ENCODE measurements at places on chromosomes 11 and 22.

GRCh38 chr22:30288419-30289140 lies 725 bp downstream of the CASTOR1 start:
- DNase-seq, result no peak

- DNase-seq, result no peak
Observed at GRCh38 chr22:47854680-47855079, 1092.2 kb downstream of the TBC1D22A start.

- no peak for DNase-seq
Observed at GRCh38 chr11:11167806-11168205, 185.2 kb downstream of the CSNK2A3 start.

GRCh38 chr22:31122532-31123291 lies at the start of gene INPP5J:
INPP5J (plus strand) TSS chr22:31122966; CDS start chr22:31123015, 49 bp downstream.
- no peak for DNase-seq

DNA sequence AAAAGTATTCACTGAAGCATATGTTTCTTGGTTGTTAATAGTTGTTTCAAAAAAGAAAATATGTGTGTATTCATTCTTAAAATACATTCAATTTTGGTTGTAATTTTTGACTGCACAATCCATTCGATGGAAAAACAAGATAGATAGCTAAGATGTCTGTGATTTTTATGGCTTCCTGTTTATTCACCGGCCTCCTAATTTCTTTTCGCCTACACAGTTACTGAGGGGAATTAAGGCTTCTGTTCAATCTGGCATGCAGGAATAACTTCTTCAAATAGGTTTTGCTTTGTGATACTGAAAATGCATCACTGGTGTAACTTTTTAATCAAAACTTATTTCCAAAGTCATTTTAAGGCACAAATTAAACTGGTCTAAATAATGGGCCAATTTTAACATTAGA lies 290.8 kb upstream of the ARHGAP42 start:
- no peak for DNase-seq

- no peak for DNase-seq
Observed at GRCh38 chr11:33303541-33303940, 46.4 kb downstream of the HIPK3 start.

DNA sequence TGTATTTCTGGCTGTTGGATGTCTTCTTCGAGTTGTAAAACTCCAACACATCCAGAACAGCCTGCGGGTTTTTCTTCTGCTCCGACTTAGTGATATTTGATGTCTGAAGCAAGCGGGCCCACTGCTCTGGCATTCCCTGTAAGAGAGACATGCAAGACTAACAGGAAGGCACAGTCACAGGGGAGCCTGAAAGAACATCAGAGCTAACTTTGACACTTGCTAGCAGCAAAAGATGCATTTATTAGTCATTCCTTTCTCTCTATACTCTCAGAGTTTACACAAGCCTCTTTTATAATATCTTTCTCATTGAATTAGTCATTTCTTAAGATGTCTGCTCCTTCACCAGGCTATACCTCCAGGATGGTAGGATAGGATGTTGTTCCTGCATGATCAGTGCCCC lies 77.8 kb upstream of the GDPD4 start:
- no peak for DNase-seq

- no peak for DNase-seq
Observed at GRCh38 chr22:37599153-37599552, 9.5 kb upstream of the GGA1 start.

- DNase-seq, result no peak
Observed at GRCh38 chr22:22711532-22711913, 67.1 kb downstream of the GGTLC2 start.

DNA sequence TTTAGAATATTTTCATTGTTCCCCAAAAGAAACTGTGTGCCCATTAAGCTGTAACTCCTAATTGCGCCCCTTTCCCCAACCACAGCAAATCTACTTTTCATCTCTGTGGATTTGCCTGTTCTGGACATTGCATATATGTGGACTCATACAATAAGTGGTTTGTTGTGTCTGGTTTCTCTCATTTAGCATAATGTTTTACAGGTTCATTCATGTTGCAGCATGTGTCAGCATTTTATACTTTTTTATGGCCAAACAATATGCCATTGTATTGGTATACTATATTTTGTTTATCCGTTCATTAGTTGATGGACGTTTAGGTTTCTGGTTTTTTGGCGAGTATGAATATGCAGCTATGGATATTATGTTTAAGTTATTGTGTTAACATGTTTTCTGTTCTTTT lies 23.8 kb downstream of the NUCB2 start:
- DNase-seq, result no peak

DNA sequence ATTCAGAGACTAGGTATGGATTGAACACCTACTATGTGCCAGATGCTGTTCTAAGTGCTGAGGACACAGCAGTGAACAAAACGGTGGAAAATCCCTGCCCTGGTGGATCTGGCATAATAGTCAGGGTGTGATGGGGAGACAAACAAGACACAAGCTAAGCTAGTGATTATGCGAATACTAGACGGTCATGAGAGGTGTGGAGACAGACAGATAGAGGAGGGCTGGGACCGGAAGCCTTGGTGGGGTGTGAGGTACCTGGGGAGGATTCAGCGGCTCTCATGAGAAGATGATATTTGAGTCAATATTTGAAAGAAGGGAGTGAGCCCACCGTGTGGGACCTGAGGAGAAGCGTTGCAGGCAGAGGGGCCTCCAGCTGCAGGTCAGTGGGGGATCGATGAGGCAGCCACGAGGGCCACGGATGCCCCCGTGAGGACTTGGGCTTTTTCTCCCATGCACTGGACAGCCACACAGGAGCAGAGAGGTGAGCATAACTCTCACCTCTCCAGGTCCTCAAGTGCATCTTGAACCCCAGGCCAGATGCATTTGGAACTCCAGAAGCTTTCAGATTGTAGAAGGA lies 4.7 kb downstream of the CD5 start:
- DNase-seq, result no peak

- no peak for DNase-seq
Observed at GRCh38 chr11:110571081-110571720, 141.0 kb downstream of the ARHGAP20 start.

- no peak for DNase-seq
Observed at GRCh38 chr22:43128116-43128515, 15.1 kb downstream of the MCAT start.

DNA sequence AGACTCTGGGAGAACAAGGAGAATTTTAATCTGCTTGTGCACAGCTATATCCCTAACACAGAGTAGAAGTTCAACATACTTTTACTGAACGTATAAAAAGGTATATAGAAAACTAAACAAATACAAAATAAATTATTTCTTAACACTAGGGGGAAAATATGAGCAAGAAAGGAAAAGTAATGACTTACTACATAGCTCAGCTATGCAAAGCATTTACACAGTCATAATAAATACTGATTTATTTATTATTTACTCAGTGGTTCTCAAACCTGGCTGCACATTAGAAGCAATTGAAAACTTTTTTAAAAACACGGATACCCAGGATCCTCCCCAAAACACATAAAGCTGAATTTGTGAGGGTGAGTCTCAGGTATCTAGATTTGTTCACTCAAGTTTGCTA lies 182.5 kb downstream of the TTC28 start:
- no peak for DNase-seq

GRCh38 chr11:86488553-86488952 lies 113.9 kb downstream of the CCDC81 start:
- no peak for DNase-seq

GRCh38 chr11:117999354-117999993 lies 13.3 kb downstream of the IL10RA start:
- DNase-seq, result no peak

DNA sequence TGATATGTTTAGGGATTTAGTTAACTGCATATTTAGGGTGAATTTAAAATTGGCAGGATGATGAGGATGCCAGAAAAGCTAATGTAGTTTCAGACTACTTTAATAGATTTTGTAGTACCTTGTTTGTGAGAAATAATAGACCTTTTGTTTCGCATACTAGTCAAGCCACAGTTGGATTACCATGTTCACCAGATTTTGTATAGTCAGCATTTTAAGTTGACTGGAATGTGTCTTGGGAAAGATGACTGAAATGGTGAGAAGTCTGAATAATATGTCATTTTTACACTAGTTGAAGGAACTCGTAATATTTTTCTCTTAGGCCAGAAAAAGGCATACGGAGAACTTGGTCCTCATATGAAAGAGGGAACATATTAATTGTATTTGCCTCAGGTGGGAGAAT lies 23.4 kb downstream of the ATM start:
- no peak for DNase-seq

- DNase-seq, result no peak
Observed at GRCh38 chr11:34219941-34220370, 114.5 kb downstream of the NAT10 start.

- no peak for DNase-seq
Observed at GRCh38 chr11:102886999-102887398, 12.2 kb upstream of the MMP12 start.

GRCh38 chr11:115873813-115874212 lies 369.6 kb upstream of the CADM1 start:
- no peak for DNase-seq

DNA sequence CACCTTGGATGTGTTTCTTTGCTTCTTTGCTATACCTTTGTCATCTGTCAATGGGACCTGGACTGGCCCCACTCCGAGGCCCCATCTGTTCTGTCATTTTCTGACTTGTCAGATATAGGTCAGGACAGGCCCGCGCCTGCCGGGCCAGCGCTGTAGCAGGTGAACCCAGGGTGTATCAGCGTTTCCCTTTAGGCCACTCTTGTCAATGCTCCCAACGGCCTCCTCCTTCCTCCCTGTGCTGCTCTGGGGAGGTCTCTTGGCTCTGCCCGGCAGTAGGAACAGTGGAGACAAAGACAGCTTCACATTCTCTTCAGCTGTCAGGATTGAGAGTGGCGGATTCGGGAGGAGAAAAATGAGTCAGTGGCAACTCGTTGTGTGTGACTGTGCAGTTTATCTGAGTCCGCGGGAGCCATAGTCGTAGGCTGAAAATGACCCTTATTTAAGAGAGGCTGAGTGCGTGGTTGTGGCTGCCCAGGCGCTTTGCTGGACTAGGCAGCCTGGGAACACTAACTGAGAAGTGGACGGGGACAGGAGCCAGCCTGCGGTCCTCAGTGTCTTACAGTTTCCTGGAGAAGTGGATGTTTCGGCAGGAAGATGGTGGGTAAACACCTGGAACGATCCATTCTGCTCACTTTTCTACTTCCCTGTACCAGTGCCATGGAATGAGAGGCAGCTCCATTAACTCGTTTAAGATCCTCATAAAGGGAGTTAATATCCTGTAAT lies 102.3 kb downstream of the PRR5L start:
- DNase-seq, result no peak

- DNase-seq, result no peak
Observed at GRCh38 chr22:36206255-36206654, 4.6 kb upstream of the APOL4 start.

DNA sequence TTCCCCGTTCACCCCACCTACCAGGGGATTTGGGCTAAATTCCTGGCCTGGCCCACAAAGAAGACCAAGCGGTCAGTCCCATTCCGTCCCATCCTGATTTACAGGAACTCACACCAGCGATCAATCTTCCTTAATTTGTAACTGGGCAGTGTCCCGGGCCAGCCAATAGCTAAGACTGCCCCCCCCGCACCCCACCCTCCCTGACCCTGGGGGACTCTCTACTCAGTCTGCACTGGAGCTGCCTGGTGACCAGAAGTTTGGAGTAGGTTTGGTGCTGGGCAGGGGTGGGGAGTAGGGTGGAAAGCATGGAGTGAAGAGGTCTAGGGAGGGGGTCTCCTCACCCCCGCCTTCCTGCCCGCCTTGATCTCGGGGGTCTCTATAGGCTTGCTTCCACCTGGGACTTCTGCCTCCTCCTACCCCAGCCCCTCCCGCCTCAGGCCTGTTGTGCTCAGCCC lies at the start of gene SERPING1:
Gene SERPING1 (plus strand): TSS at position 225 of the 455 bp plus-strand sequence. CDS start 586 bp downstream, outside the sequence.
- DNase-seq, result no peak

- peak; percentile 70 for DNase-seq
Observed at GRCh38 chr22:37457093-37457893, 28.9 kb downstream of the MFNG start.

GRCh38 chr11:82671451-82671850 lies 62.2 kb downstream of the FAM181B start:
- no peak for DNase-seq

DNA sequence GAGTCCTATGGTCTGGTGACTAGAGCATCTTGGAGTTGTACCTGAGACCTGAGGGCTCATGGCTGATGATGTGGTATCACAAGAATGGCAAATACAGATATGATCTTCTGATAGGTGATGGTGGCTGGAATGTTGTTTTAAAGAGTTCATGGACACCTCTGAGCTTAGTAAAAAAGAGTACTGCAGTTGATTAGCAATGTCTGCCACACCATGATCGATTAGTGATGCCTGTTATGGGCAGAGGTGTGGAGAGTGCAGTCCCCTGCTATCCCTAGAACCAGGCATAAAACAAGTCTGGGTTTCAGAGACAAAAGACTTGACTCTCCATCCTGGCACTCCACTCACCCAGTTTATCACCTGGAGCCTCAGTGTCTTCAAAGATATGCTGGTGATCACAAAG lies 1.4 kb upstream of the BATF2 start:
- DNase-seq, result no peak

- no peak for DNase-seq
Observed at GRCh38 chr11:96357794-96358193, 14.8 kb upstream of the MAML2 start.

DNA sequence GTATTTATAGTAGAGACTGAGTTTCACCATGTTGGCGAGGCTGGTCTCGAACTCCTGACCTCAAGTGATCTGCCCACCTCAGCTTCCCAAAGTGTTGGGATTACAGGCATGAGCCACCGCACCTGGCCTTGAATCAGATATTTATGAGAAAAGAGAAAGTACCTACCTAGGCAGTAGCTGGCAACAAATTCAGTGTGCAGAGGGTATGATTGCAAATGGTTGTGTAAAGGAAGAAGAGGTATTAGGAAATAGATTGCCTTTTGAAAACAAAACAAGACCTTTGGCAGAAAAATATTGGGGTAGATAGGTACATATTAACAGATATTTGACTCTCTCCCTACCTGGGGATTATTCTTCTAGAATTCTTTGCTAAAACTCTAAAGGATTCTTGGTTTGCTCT lies 38.5 kb upstream of the LIN7C start:
- DNase-seq, result no peak

GRCh38 chr11:86247608-86248007 lies 3.1 kb downstream of the EED start:
- no peak for DNase-seq

GRCh38 chr11:15112131-15112541 lies 2.6 kb upstream of the INSC start:
- no peak for DNase-seq

DNA sequence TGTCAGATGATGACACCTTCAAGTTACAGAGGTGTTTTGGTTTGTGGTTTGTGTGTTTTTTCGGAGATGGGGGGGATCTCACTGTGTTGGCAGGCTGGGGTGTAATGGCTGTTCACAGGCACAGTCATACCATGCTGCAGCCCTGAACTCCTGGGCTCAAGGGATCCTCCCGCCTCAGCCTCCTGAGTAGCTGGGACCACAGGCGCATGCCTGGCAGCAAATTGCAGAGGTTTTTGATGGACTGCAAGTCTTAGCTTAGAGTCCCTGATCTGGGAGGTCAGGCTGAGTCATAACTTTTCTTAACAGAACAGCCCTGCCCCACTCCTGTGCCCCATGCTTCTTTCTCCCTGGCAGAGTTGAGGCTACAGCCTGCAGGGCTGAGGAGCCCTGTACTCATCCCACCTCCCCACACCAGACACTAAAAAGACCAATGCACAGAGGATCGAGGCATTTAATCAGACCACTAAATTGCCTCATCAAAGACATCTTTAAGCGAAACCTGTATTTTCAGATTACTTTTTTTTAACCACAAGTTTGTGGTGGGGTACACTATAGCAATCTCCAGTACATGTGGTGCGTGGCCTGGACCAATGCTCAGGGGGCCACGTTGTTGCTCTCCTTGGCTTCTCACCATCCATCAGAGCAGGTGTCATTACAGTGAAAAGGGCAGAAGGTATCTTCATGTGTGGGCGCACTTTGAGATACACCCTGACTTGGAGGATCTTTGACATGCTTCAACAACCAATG lies 17.1 kb upstream of the ADORA2A start:
- DNase-seq, result no peak

Data from T-helper 1 cell (primary cell).